Right lobe of liver (tissue), 6 donors: ENCODE measurements at places on chromosomes 12 and 14. TPM values are rescaled to one million over a fixed set of nuclear protein-coding genes. Genes with fewer than 3 reads are reported as not detected.

DNA sequence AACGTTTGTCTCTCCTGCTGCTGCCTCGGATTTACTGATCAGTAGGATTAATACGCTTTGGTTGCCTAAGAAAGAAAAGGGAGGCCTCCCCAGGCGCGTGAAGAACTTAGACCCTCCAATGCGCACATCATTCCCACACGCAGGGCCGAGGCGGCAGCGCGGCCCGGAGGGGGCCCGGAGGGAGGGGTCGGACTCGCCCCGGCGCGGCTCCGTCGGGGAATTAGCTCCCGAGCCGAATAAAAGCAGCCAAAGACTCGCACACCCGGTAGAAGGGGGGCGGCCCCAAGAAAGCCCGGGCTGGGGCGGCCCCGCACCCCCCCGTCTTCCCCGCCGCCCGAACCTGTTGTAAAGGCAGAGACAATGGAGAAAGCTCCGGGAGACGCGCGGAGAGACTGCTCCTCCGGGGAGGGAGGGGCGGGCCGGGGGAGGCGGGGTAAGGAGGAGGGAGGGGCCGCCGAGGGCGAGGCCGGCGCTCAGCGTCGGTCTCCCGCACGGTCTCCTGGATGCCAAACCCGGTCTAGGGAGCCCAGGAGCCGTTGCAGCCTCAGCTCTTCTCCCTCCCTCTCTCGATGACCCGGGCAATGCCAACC is at the start of gene NELL2:
Gene NELL2 (minus strand): TSS at position 362 of the 590 bp plus-strand sequence. CDS start 446 bp downstream, outside the sequence.
- peak; percentile 23 for DNase-seq

- no peak for DNase-seq
Measured at GRCh38 chr12:27387473-27387872, 54.8 kb downstream of the BMAL2 start.

- DNase-seq = no peak
Measured at GRCh38 chr14:95577067-95577800, 42.4 kb downstream of the GLRX5 start.

C12orf56 gene
- not detected for total RNA-seq

ATG101 gene
- 20.5 TPM for total RNA-seq

DNA sequence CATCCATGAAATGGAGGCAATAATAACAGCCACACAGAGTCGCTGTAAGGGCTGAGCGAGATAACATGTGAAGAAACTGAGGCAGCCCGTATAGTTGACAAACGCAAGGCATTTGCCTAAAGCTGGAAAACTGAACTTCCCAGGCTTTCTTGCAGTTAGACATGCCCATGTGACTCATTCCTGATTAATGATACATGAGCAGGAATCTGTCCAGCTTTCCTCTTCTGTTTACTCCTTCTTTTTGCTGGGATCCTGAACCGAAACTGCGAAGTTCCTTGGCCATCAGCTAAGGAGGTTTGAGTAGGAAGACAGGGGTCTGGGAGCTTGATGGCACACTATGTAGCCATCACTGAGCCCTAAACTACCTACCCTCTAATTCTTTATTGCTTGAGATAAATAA is 52.2 kb downstream of the ST8SIA1 start:
- DNase-seq = no peak

- no peak for DNase-seq
Measured at GRCh38 chr12:1819050-1819449, 1.3 kb upstream of the LRTM2 start.

DNA sequence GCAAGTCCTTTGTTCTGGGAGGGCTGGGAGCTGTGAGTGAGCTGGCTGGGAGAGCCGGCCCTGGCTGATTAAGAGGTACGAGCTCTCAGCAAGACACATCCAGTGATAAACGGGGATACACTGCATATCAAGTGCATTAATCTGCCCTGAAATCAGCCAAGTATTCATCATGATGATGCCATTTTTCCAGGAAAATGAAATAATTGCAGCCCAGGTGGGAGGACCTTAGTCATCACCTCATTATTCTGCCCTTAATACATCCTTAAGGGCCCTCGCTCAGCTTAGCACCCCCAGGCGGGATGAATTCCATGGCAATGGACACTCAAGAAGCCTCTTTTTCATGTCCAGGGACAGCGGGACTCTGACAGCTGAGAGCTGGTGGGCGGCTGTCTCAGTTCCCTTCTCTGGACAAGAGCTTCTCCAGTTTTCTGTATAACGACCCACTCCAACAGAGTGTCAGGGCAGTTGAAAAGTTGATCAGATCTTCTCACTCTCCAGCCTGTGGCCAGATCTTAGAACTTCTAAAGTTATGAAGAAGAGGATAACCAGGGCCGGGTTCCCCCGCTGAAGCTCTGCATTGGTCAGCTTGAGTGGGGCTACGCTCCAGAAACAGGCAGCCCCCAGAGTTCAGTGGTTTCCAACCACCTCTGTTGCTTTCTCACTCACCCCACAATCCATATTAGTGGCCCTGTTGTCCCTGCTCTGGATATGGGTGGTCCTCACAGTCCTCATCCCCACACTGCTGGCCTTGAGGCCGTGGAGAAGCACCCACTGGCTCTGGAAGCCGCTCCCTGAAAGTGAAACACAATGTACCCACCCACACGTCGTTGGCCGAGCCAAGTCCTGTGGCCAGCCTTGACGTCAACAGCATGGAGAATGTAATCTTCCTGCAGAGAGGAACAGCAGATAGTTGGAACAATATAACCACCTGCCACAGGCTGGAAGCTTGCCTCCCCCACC is 306.2 kb upstream of the DIO3 start:
- DNase-seq = no peak

- DNase-seq = no peak
Measured at GRCh38 chr12:44227616-44228015, 391.7 kb downstream of the TMEM117 start.

DNA sequence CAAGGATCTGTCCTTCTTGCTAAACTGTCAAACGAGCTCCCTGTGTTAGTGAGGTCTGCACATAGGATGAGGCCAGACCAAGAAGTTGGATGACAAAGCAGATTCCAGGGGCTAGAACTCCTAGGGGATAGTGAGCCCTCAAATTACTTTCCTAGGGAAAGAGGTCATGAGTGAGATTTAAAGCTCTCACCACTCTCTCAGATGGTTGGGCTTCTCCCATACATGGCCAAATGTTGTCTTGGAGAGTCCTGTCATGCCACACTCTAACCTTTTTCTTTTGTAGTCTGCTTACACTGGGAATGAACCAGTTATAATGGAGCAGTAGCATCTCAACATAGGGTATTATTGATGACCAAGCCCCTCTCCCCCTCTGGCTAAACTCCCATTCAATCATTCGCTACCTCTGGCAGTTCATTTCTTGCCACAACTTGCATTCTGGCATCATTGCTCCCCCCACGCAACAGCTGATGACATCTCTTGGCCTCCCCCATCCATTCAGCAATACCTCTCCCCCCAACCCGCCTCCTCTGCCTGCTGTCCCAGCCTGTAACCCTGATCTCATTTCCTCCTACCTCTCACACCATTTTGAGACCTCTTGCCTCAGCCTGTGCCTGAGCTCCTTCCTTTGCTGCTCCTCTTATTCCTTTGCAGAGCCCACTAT is 64.7 kb upstream of the CISTR start:
- no peak for DNase-seq

DNA sequence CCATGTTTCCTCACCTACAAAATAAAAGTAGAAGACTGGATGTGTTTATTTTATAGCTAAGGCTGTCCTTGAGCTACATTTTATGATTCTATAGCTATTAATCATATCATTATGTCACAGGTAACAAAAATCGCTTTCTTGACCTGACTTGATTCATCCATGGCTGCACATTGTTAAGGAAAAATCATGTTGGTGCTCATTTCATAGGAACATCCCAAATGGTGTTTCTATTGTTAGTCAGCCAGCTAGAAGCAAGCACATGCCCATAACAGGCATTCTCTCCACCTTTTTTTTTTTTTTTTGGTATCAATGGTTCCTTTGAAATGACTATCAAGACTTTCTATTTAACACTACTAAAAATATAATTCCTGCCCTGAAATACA is 45.3 kb upstream of the PTHLH start:
- no peak for DNase-seq

GRCh38 chr14:104442631-104443390 is 136.8 kb upstream of the C14orf180 start:
- DNase-seq = peak; percentile 43

SLC16A7 gene
- 12.0 TPM for total RNA-seq

- no peak for DNase-seq
Measured at GRCh38 chr12:15001733-15002382, 29.0 kb downstream of the PDE6H start.

HCAR1 gene
- not detected for total RNA-seq

DNAH10 gene
- total RNA-seq = 0.09 TPM

DNA sequence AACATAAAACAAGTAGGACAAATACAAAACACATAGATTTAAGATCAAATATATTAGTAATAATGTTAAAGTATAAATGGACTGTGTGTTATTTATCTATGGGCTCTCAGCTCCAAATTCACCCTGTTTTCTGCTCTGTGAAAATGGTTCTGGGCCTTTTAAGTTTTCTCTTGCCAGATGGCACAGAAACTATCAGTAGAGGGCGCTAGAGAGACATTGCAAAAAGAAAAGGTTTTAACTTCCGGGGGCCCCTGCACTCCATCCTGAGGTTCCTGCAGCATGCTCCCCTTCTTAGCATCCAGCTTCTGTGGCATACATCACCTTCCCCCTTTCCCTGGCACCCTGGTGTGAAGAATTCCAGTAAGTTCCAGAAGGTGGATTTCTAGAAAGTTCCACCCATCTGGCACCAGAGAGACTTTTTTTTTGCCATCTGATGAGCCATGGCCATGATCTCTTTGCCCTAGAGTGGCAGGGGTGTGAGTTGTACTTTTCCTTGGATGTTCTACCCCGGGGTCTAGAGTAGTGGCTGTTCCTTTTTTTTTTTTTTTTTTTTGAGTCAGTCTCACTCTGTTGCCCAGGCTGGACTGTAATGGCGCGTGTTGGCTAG is 29.3 kb downstream of the ZCRB1 start:
- DNase-seq = no peak

A2ML1 gene
- total RNA-seq = not detected

- DNase-seq = no peak
Measured at GRCh38 chr14:50795909-50796308, 35.1 kb downstream of the NIN start.

- no peak for DNase-seq
Measured at GRCh38 chr12:128111951-128112350, 155.0 kb upstream of the TMEM132C start.

GRCh38 chr14:101449114-101449513 is 112.2 kb upstream of the DIO3 start:
- DNase-seq = peak; percentile 23

GRCh38 chr14:100015251-100015655 is 50.0 kb upstream of the EVL start:
- DNase-seq = no peak

- no peak for DNase-seq
Measured at GRCh38 chr12:2111826-2112225, 59.0 kb downstream of the CACNA1C start.

TOGARAM1 gene
- 12.5 TPM for total RNA-seq

- no peak for DNase-seq
Measured at GRCh38 chr12:53004178-53004577, 2.1 kb upstream of the EIF4B start.

SLC39A9 gene
- 59.5 TPM for total RNA-seq

- no peak for DNase-seq
Measured at GRCh38 chr14:64673316-64673715, 30.9 kb upstream of the PLEKHG3 start.

GRCh38 chr12:53722450-53723041 is 4.7 kb downstream of the CALCOCO1 start:
- no peak for DNase-seq

GRCh38 chr12:48388460-48388859 is 37.7 kb upstream of the ZNF641 start:
- no peak for DNase-seq

DNA sequence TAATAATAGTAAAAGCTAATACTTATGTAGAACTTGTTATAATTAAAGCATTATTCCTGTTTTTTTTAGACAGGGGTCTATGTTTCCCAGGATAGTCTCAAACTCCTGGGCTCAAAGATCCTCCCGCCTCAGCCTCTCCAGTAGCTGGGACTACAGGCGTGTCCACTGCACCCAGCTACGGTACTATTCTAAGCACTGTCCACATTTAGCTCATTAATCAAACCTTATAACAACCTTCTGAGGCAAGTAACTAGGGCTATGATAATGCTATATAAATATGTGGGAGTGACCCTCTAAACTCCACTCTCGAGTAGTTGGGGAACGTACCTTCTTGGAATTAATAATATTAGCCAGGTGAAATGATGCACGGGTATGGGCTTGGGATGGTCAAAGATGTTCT is 60.7 kb upstream of the NR2C1 start:
- no peak for DNase-seq

DNA sequence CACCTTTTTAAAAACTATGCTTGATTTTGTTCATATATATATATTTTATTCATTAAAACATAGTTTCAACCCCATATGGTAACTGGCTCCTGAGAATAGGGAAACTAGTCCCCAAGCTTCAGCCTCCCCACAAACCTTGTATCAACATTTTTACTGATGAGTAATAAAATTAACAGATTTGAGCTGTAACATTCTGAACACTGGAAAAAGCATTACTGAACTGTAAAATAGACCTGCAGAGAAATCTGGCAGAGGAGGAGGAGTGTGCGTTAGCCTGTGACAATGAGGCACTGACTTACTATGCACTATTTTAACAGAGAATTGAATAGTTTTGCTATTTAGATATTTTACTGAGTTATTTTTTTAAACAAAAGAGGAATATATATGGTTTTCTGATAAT is 43.1 kb downstream of the FRS2 start:
- no peak for DNase-seq

APOF gene
- 270 TPM for total RNA-seq

DDHD1 gene
- 2.8 TPM for total RNA-seq

DAO gene
- total RNA-seq = 70.2 TPM

DNA sequence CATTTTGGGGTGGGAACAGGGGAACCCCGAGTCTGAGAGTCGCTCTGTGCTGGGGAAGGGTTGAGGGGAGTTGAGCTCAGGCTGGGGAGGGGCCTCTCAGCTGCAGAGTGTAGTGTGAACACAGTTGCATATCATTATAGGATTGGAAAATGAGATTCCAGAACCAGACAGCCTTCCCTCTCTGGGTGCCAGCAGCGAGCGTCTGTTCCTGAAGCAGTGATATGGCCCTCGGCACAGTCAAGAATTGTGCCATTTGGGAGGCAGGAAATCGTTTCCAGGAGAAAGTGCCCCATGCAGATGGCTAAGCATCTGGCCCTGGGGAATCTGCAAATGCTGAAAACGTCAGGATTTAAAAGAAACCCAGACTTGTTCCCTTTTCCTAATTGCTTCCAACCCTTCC is 70.4 kb upstream of the SFSWAP start:
- DNase-seq = no peak
